ENCODE measurements at places on chromosomes 16 and 17.

GRCh38 chr16:86761111-86762031, 183.0 kb downstream of the FOXL1 start:
- DNase-seq, result peak; percentile 80

GRCh38 chr17:13593757-13594156, 8.0 kb downstream of the HS3ST3A1 start:
- no peak for DNase-seq

GRCh38 chr16:29943846-29944799, 17.8 kb upstream of the TMEM219 start:
- peak; percentile 71 for DNase-seq

- DNase-seq, result no peak
These were observed 325.5 kb downstream of the C16orf95 start for GRCh38 chr16:86991679-86992078.

DNA sequence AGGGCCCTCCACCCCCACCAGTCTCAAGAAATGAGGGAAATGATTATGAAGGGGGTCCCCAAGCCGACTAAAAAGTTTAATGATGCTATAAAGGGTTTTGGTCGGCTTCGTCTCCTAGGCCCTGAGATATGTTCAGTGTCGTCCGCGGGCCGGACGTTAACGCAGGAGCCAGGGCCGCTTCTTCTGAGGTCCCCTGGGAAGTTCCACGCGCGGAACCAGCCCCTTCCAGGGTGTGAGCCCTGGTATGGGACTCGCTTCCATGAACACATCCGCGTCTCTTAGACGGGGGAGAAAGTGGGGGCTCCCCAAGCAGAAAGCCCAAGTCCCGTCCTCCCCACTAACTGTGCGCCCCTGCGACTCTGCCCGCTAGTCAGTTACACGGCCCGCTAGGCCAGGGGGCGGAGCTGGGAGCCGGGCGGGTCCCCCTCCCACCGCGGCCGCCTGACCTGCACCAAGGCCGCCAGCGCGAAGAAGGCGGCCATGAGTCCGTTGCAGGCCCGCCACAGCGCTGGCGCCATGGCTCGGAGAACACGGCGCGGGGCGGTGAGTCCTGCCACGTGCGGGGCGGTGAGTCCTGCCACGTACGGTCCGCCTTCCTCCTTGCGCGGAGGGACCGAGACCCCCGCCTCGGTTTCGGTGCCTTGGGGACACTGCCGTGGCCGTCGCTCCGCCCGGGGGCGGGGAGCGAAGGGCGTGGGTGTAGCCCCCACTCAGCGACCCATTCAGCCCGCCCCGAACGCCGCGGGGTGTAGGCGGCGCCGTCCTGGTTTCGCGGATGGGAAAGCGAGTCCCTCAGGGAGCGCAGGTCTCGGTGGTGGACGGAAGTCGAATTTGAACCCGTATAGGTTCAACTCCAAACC, at the start of gene TMEM220:
Gene TMEM220 (minus strand): TSS at position 690 of the 860 bp plus-strand sequence. CDS start 172 bp downstream, at position 518.
- DNase-seq, result peak; percentile 84

GRCh38 chr16:58343562-58343961, 48.7 kb upstream of the GINS3 start:
- no peak for DNase-seq
